ENCODE measurements at places on chromosomes 2 and 18. TPM values are rescaled to one million over a fixed set of nuclear protein-coding genes. Genes with fewer than 3 reads are reported as not detected.

CD8B2 gene
- not detected for polyA plus RNA-seq

DES gene
- polyA plus RNA-seq, result not detected

SH2D6 gene
- polyA plus RNA-seq, result not detected

DSC1 gene
- not detected for polyA plus RNA-seq

FEV gene
- not detected for polyA plus RNA-seq

GRCh38 chr2:100178085-100178788, 35.8 kb upstream of the AFF3 start:
- DNase-seq, result peak; percentile 78

- no peak for DNase-seq
Measured at GRCh38 chr18:8224576-8224975, 384.7 kb upstream of the RAB12 start.

DNA sequence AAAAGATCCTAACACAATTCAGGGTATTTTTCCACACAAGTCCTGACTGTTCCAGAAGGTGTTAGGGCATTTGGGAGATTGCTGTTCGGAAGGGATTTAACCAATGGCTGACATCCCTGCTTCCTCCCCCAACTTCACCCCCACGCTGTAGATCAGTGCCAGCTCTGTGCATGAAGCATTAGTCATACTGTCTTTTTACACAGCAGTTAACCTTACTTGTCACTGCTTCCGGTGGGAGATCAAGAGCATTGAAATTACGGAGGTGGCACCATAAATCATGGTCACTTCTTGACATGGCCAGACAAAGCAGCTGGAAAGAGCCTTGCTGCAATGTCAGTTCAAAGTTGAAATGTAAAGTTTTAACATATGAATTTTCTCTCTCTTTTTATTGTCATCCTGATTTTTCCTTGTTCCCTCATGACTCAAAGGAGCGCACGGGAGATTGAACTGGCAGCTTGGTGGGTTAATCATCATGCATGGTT, 70.2 kb downstream of the HRH4 start:
- DNase-seq, result peak; percentile 81

DNA sequence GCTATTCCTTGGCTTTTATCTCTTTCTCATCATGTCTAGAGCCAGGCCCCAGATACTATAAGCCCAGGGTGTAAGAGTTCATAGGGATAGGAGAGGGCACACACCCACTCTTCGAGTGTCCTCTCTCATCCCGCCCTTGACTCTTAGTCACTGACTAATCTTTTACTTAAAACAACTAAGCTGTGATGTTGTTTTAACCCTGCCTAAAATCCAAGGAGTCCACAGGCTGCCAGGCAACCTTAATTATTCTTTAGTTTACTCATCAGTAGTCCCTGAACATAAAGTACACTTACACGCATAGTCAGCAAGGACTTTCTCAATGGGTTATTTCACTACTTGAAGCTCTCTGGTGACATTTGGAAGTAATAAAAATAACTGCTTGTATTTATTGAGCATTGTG, 28.4 kb downstream of the GREB1L start:
- no peak for DNase-seq

GRCh38 chr2:234451852-234452625, 44.8 kb downstream of the ARL4C start:
- no peak for DNase-seq
